ENCODE measurements at places on chromosomes 12 and 14. TPM values are rescaled to one million over a fixed set of nuclear protein-coding genes. Genes with fewer than 3 reads are reported as not detected.

The FOXN3 gene
- total RNA-seq, result 127 TPM

The RASAL1 gene
- total RNA-seq, result not detected

The GTF2H3 gene
- 57.4 TPM for total RNA-seq

The RBMS2 gene
- 1.5 TPM for total RNA-seq

The PLD4 gene
- not detected for total RNA-seq

The ATG2B gene
- total RNA-seq, result 31.8 TPM

The LRRC43 gene
- total RNA-seq, result 1.1 TPM

The NGB gene
- total RNA-seq, result not detected

DNA sequence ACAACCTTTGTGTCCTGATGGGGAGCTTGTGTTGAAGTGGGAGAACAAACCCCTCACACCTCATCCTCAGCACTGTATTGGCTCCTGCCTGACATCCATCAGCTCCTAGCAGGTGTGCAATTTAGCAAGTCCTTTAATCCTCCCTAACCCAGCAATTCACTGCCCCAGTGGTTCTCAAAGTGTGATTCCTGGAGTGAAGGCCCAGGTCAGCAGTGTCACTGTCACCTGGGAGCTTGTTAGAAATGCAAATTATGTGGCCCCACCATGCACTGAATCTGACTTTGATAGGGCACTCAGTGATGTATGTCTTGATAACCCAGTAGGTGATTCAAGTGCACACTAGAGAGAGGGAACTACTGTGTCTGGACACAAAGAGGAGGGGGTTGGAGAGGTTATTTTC lies 133.6 kb downstream of the FGD4 start:
- H3K27ac ChIP-seq, result no peak overlapping the region
- no peaks in the 10 kb centered on the region for H3K36me3 ChIP-seq
- H3K4me1 ChIP-seq, result peaks cover 3% of the 10 kb centered on the region
- no peak overlapping the region for H3K4me3 ChIP-seq
- no peak for DNase-seq

- peak overlapping the region; percentile 50 for H3K4me3 ChIP-seq
- H3K4me1 ChIP-seq, result peaks cover 45% of the 10 kb centered on the region
- no peak for DNase-seq
- no peaks in the 10 kb centered on the region for H3K27me3 ChIP-seq
Observed at GRCh38 chr12:94266796-94267536, 118.6 kb downstream of the PLXNC1 start.

DNA sequence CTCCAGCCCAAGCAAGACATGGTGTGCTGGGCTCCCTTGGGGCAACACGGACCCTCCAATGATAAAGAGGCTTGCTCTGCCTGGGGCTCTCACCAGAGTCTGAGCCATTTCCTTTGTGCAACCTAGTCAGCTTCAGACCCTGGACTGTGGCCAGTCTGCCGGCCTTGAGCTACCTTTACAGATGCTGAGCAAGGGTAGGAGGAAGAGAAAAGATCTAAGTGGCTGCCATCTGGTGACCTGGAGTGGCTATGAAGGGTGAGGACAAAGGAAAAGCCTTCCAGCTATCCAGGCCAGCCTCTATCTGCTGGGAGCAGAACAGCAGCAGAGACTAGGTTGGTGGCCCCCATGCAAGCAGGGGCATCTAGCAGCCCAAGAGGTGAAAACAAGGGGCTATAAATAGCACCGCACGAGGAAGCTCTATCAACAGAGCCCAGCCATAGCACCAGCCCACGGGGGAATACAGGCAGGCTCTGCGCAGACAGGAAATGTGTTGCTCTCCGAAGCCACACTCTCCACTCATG lies 230.1 kb downstream of the FOXN3 start:
- H3K27ac ChIP-seq, result peak overlapping the region; percentile 26
- peaks cover 33% of the 10 kb centered on the region for H3K4me1 ChIP-seq
- no peak overlapping the region for H3K4me3 ChIP-seq
- no peaks in the 10 kb centered on the region for H3K27me3 ChIP-seq
- H3K36me3 ChIP-seq, result no peaks in the 10 kb centered on the region

DNA sequence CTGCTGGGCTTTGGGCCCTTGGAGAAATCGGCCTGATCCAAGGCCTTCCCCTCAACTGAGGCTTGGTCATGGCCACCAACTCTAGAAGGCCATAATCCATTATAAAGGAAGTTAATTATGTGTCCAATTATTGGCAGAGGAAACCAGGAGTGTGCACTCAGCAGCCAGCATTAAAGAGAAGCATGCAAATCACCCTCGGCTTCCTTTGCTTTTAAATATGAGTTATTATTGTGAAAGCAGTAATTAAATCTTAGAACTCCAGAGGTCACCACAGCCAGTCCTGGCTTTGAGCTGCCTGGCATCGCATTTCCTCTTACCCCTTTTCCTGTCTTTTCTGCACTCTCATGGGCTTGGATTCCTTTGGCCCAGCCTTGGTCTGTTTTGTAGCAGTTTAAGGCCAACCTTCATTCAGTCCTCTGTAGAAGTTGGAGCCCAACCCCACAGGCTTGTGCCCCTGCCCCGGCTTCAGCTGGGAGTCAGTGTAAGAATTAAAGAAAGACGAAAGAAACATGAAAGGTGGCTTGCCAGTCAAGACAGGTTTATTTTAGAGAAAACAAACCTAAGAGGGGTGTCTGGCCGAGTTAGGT lies 14.7 kb upstream of the KRT86 start:
- peaks cover 8% of the 10 kb centered on the region for H3K4me1 ChIP-seq
- H3K27ac ChIP-seq, result no peak overlapping the region
- no peak overlapping the region for H3K4me3 ChIP-seq
- H3K27me3 ChIP-seq, result peaks cover 43% of the 10 kb centered on the region
- DNase-seq, result no peak

GRCh38 chr14:106094654-106095189 lies 568.3 kb downstream of the TMEM121 start:
- no peaks in the 10 kb centered on the region for H3K36me3 ChIP-seq
- H3K4me3 ChIP-seq, result no peak overlapping the region
- H3K27me3 ChIP-seq, result peaks cover 12% of the 10 kb centered on the region
- no peak overlapping the region for H3K27ac ChIP-seq

DNA sequence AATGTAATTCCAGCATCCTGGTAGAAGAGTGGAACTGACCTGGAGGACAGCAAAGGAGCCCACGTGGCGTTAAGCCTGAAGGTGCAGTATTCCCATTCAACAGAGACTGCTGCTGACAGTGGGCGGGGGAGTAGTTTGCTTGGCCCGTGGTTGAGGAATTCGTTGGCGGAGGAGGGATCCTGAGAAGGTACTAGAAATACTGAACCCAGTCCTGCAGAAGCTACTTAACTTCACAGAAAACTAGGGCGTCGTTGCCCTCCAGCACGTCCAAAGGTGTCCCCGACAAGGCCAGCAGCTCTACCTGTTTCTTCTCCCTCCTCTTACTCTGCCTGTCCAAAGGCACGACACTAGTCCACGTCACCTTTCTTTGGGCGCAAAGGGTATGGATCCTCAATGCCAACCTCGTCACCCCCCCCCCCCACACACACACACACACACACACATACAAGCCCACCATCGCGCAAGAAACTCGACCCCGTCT lies 303 bp downstream of the PUS7L start:
- peak; percentile 58 for DNase-seq
- H3K27me3 ChIP-seq, result no peaks in the 10 kb centered on the region
- peaks cover 52% of the 10 kb centered on the region for H3K4me1 ChIP-seq
